Aorta (tissue), 5 donors: ENCODE measurements at places on chromosomes 2 and 18. TPM values are rescaled to one million over a fixed set of nuclear protein-coding genes. Genes with fewer than 3 reads are reported as not detected.

The CCDC142 gene
- polyA plus RNA-seq: 3.4 TPM

The ALPG gene
- not detected for polyA plus RNA-seq

The CABLES1 gene
- 12.4 TPM for polyA plus RNA-seq

- H3K36me3 ChIP-seq: no peaks in the 10 kb centered on the region
- no peaks in the 10 kb centered on the region for H3K4me1 ChIP-seq
- DNase-seq: no peak
- H3K27ac ChIP-seq: no peak overlapping the region
- no peaks in the 10 kb centered on the region for H3K27me3 ChIP-seq
These were observed 75.5 kb upstream of the CABLES1 start for GRCh38 chr18:23059541-23060465.

DNA sequence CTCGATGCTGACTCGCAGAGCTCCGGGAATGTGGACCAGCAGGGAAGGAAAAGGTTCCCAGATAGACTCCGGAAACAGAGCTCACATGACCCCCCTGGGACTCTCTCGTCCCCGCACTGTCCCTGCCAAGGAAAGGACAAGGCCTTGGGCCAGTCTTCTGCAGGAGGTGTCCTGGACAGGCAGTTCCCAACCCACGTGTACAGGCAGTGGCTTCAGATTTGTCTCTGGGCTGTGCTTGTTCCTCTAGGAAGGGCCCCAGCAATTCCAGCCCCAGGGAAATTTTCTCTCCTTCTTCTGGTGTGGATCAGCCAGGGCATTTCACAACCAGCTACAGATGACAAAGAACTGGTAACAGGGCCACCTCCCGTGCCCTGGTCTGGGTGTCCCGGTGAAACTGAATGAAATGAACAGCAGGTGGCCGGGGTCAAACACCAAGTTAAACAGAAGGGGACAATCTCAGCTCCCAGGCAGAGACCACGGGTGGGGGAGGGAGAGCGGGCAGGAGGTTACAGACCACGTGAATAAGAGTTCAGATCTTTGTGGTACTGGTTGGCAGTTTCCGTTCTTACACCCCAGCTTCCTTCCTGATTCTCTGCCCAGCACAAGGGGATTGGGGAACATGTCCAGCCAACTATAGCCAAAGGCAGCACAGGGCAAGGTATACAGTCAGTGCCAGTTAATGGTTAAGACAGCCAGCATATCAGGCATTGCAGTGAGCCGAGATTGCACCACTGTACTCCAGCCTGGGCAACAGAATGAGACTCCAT, 52.2 kb upstream of the CAB39 start:
- no peaks in the 10 kb centered on the region for H3K4me1 ChIP-seq
- no peaks in the 10 kb centered on the region for H3K36me3 ChIP-seq
- DNase-seq: no peak

DNA sequence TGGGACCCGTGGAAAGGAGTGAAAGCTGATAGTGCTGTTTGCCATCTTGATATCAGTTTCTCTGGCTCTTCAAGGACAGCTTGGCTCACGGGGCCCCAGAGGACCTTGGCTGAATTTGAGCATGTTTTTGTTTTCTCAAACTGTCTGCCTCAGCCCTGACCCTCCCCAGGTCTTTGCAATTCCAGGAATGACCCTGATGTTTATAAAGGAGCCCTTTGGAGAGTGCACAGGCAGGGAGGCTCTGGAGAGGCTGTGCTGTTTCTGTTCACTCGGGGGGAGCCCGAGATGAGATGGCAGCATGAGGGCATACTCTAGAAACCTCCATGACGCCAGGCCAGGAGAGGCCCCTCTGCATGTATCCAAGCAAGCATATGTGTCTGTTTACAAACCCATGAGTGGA, 16.4 kb downstream of the IGFBP2 start:
- DNase-seq: no peak
- peaks cover 3% of the 10 kb centered on the region for H3K36me3 ChIP-seq
- no peaks in the 10 kb centered on the region for H3K27me3 ChIP-seq
- H3K4me1 ChIP-seq: peaks cover 5% of the 10 kb centered on the region
- no peak overlapping the region for H3K27ac ChIP-seq

DNA sequence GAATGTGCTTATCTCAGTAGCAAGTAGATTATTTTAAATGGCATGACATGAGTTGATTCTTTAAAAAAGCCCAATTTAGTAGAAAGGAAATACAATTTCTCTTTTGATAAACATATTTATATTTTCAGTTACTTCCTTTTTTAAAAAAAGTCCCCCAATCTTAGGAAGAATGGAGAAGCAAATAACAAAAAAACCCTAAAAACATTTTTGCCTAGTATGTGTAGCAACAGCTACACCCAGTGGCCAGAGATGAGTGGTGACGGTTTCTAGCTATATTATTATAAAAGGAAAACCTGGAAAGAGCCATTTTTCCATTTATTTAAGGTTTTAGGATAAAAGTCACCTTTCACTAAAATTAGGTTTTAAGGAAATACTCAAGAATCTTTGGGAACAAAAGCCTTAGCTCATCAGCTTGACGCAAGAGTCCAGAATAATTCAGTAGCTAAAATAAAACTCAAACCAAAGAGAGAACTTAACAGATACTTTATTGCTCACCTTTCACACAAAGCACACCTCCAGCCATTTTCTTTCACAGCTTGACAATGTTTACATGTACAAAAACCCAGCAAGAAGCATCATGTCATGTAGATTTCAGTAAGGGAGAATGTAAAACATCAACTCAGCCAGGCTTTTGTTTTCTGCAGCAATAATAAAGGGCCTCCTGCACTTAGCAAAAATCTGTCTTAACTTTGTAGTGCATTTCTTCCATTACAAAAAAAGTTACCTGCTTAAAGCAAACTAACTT, 15.7 kb downstream of the FAM98A start:
- H3K4me1 ChIP-seq: peaks cover 2% of the 10 kb centered on the region
- H3K36me3 ChIP-seq: peaks cover 2% of the 10 kb centered on the region
- no peak for DNase-seq
- no peak overlapping the region for H3K27ac ChIP-seq
- no peak overlapping the region for H3K4me3 ChIP-seq

DNA sequence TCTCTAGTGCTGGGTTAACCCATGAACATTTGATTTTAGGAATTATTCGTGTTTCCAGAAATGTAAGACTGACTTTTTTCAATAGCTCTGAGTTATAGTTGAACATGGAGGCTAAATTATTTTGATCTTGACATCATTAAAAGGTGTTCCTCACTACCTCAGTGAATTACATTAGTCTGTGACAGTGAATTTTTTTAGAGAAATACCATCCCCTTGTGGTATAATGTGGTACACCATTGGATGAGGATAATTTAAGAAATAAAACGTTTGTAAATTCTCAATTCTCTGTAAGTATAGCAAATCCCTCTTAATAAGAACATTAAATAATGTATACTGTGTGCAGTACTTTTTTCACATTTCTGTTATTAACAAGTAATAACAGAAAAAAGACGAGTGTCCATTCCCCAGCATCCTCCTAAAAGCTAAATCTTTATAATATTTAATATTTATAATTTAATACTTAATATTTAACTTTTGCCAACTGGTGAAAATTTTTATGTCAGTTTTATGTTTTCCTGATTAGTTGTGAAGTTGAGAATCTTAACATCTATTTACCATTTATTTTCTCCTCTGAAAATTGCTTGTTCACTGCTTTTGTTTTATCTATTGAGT, 70.3 kb upstream of the CWC22 start:
- no peak overlapping the region for H3K4me3 ChIP-seq
- no peak for DNase-seq
- H3K36me3 ChIP-seq: no peaks in the 10 kb centered on the region
- no peaks in the 10 kb centered on the region for H3K4me1 ChIP-seq
- H3K27me3 ChIP-seq: no peaks in the 10 kb centered on the region

DNA sequence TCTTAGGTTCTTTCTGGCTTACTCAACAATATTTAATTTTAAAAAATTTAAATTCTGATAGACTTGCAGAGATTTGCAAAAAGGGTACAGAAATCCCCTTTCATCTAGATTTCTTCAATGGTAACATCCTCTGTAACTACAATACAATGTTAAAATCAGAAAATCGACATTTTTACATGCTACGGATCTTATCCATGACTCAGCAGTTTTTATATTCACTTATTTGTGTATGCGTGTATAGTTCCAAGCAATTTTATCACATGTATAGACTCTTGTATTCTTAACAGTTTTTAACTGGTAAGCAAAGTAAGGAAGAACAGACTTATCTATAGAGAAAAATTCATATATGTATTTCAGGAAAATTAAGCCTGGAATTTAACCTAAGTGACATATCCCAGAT, 256.1 kb upstream of the MEX3C start:
- H3K4me1 ChIP-seq: peaks cover 2% of the 10 kb centered on the region
- no peaks in the 10 kb centered on the region for H3K36me3 ChIP-seq
- H3K27ac ChIP-seq: no peak overlapping the region
- DNase-seq: no peak
- H3K4me3 ChIP-seq: no peak overlapping the region

The CPO gene
- polyA plus RNA-seq: not detected

The UXS1 gene
- 10.5 TPM for polyA plus RNA-seq

The GPR35 gene
- 14.5 TPM for polyA plus RNA-seq

The PROC gene
- polyA plus RNA-seq: 0.50 TPM

The TMEM169 gene
- polyA plus RNA-seq: not detected

The HTR2B gene
- 2.8 TPM for polyA plus RNA-seq

DNA sequence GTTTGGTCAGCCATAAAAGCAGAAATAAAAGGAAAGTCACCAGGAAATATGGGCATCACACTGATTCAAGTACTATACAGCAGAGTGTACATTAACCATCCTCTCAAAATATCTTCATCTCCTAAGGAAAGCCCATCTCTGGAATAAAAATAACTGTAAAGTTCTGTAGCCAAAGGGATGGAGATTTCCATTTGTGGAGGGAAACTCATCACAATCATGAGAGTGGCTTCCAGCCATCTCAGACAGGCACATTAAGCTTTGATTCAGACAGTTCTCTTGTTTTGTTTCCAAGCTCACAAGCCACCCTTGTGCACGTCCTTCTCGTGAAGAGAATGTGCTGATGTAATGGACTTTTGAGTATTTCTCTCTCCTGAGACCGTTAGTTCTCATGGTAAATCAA, 695.5 kb downstream of the LRRTM4 start:
- no peaks in the 10 kb centered on the region for H3K27me3 ChIP-seq
- H3K36me3 ChIP-seq: no peaks in the 10 kb centered on the region
- no peak for DNase-seq
- no peaks in the 10 kb centered on the region for H3K4me1 ChIP-seq
- no peak overlapping the region for H3K27ac ChIP-seq
